Adrenal gland (tissue), 19 donors: ENCODE measurements at places on chromosomes 2 and 18. TPM values are rescaled to one million over a fixed set of nuclear protein-coding genes. Genes with fewer than 3 reads are reported as not detected.

Gene LBX2
- 1.4 TPM for total RNA-seq

Gene GDF7
- 1.6 TPM for total RNA-seq

Gene RRM2
- total RNA-seq, result 2.0 TPM

Gene LIMS2
- 17.0 TPM for total RNA-seq

Gene RESP18
- total RNA-seq, result not detected

Gene CCDC74B
- total RNA-seq, result 13.9 TPM

Gene ST3GAL5
- 25.6 TPM for total RNA-seq

DNA sequence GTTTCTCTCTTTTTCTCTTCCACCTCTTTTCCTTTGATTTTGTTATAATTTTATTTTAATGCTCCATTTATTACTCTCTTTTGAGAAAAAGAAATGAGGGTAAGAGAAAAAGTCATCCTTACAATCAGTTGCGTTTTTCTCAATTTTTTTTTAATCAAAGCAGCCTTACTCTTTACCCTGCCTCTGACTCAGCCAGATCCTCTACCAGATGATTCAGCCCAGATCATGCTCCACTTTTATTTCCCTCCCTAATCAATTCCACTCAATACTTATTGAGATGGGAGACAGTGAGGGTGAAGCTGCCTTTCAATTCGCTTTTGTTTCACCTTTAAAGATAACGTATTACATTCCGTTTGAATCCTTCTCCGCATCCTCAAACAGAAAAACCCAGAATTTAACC is 337.9 kb downstream of the SATB2 start:
- no peaks in the 10 kb centered on the region for H3K36me3 ChIP-seq
- no peak overlapping the region for H3K27ac ChIP-seq
- H3K4me1 ChIP-seq, result no peaks in the 10 kb centered on the region
- no peak overlapping the region for H3K4me3 ChIP-seq

DNA sequence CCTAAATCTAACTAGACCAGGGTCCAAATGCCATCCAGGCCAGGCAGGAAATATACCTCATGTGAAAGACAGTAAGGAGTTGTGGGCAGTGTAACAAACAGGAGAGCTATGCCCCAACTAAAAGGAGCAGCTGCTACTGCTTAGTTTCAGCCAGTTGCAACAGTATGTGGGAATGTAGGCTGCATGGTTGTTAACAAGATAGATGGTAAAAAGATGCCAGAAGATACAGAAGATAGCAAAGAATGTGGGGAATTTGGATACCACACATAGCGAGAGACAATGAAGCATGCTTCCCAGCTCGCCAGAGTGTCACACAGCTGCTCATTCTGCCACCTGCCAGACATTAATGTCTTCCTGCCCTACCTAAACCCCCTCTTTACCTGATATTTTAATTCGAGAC is 39.4 kb upstream of the CYBRD1 start:
- no peaks in the 10 kb centered on the region for H3K36me3 ChIP-seq
- no peaks in the 10 kb centered on the region for H3K4me1 ChIP-seq
- no peaks in the 10 kb centered on the region for H3K27me3 ChIP-seq
- DNase-seq, result no peak

- H3K4me3 ChIP-seq, result no peak overlapping the region
- H3K36me3 ChIP-seq, result no peaks in the 10 kb centered on the region
- no peak overlapping the region for H3K27ac ChIP-seq
These were observed 46.0 kb downstream of the TTC32 start for GRCh38 chr2:19855542-19856431.

GRCh38 chr18:68937029-68937599 is 139.2 kb downstream of the CCDC102B start:
- no peak overlapping the region for H3K27ac ChIP-seq
- H3K36me3 ChIP-seq, result no peaks in the 10 kb centered on the region
- H3K4me1 ChIP-seq, result no peaks in the 10 kb centered on the region
- no peak overlapping the region for H3K4me3 ChIP-seq
- DNase-seq, result no peak

- no peaks in the 10 kb centered on the region for H3K36me3 ChIP-seq
- H3K4me3 ChIP-seq, result no peak overlapping the region
- H3K4me1 ChIP-seq, result peaks cover 10% of the 10 kb centered on the region
- H3K27me3 ChIP-seq, result no peaks in the 10 kb centered on the region
- no peak overlapping the region for H3K27ac ChIP-seq
- DNase-seq, result no peak
These were observed 14.5 kb upstream of the ZBTB14 start for GRCh38 chr18:5309888-5310470.

GRCh38 chr2:176018708-176019107 is 16.6 kb upstream of the LNPK start:
- no peak overlapping the region for H3K27ac ChIP-seq
- H3K4me1 ChIP-seq, result no peaks in the 10 kb centered on the region
- no peak overlapping the region for H3K4me3 ChIP-seq
- no peak for DNase-seq

GRCh38 chr2:206056286-206056685 is 29.7 kb downstream of the INO80D start:
- no peaks in the 10 kb centered on the region for H3K36me3 ChIP-seq
- H3K4me3 ChIP-seq, result no peak overlapping the region
- no peaks in the 10 kb centered on the region for H3K4me1 ChIP-seq

GRCh38 chr2:21306235-21306634 is 182.5 kb downstream of the TDRD15 start:
- no peak for DNase-seq
- H3K36me3 ChIP-seq, result no peaks in the 10 kb centered on the region
- H3K27me3 ChIP-seq, result no peaks in the 10 kb centered on the region
- no peak overlapping the region for H3K27ac ChIP-seq
- no peak overlapping the region for H3K4me3 ChIP-seq
